IPS DF 6.9 (cell line): ENCODE measurements at places on chromosomes 5 and 9.

DNA sequence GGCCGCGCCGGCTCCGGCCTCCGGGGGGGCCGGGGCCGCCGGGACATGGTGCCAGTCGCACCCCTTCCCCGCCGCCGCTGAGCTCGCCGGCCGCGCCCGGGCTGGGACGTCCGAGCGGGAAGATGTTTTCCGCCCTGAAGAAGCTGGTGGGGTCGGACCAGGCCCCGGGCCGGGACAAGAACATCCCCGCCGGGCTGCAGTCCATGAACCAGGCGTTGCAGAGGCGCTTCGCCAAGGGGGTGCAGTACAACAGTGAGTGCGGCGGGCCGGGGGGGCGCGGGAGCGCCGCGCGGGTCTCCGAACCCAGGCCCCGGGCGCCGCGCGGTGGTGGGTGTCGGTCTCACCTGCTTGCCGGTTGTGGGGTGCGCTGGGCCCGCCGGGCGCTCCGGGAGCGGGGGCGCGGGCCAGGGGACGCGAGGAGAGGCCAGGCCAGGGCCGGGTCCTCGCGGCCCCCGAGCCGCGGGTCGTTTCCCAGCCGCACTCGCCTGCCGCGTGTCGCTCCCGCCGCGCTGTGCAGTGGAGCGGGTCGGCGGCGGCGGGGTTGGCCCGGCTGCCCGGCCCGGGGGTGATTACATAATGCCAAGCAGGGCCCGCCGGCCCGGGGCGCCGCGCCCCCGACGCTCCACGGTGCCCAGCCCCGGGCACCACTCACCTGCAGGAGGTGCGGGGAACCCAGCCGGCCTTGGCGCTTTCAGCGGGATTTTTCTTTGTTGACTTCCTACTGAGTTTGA is 492 bp downstream of the RABL6 start:
- DNase-seq = no peak

- DNase-seq = no peak
These were observed 33.4 kb upstream of the GNPDA1 start for GRCh38 chr5:142046191-142046590.

DNA sequence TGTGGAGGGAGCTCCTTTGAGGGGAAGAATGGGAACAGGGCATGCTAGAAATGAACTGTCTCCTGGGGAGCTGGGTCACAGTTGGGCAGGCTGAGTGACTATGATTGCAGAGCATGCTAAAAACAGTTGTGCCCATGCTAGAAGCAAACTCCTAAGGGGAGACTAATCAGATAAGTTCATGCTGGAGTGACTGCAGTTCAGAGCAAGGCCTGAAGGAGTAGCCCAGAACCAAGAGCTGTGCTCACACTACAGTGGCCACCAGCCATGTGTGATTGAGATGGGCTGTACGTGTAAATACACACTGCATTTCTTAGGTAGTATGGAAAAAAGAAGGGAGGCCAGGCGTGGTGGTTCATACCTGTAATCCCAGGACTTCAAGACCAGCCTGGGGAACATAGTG is 10.3 kb upstream of the AK1 start:
- no peak for DNase-seq

GRCh38 chr5:175747539-175748060 is 89.7 kb downstream of the HRH2 start:
- no peak for DNase-seq

DNA sequence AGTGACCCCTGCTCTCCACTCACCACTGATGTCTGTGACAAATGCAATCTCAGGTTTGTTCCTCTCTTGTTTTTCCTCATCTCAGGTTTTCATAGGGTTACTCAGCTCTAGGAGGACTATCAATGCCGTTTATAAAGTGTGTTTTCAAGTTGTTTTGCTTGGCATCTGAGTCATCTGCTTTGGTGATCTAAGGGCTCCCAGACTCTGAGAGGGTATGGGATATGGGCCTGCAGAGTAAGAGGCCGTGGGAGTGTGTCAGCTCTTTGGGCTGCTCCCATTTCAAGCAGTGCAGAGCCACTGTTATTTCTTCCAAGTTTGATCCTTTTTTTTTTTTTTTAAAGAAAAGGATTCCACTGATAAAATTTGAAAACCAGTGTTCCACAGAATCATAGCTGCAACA is 46.3 kb downstream of the NNT start:
- DNase-seq = no peak

GRCh38 chr5:98308231-98308630 is 465.2 kb upstream of the RGMB start:
- DNase-seq = no peak

DNA sequence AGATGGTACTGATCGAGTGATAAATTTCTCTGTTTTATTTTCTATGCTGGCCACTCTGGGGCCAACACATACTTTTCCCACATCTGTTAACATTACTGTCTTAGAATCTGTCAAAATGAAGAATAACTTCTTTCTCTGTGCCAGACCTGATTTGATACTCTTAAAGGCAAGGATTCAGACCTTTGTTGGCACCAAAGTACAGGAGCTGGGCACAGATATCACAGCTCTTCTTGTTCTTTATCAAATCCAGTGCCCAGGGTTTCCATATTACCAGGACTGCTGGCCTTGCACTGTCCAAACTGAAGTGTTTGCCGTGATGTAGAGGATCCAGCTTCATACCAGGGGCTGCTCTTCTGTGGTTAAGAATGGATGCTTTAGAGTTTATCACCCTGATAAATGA is 20.9 kb downstream of the ZNF474 start:
- DNase-seq = no peak

GRCh38 chr5:38202741-38203140 is 55.6 kb upstream of the EGFLAM start:
- no peak for DNase-seq

DNA sequence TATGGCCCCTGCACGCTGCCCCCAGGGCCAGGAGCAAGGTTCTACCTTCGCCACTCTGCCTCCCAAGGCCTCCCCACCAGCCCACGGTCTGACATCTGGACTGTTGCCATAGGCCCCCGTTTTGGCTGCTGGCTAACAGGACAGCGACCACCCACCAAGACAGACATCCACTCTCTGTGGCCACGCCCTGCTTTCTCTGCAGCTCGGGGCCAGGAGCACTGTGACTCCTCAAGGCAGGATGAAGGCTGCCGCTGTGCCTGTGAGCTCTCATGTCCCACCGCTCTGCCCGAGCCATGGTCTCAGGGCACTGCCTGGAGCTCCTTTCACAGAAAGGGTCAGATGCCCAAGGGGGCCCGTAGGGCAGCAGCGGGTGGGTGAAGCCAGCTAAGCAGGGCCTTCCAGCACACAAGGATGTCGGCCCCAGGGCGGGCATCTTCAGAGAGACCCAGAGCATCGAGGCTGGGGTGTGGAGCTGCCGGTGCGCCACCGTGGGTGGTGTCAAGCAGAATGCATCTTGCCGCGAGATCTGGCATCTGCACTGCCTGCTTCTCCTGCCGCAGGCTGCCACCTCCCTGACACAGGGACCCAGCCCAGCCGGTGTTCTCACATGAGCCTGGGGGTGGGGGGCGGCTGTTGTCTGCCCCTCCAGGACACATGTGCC is 92.2 kb upstream of the ADAMTS2 start:
- no peak for DNase-seq
